ENCODE measurements at places on chromosomes 16 and 17. TPM values are rescaled to one million over a fixed set of nuclear protein-coding genes. Genes with fewer than 3 reads are reported as not detected.

DHRS11 gene
- total RNA-seq = 38.1 TPM

ZNF821 gene
- 16.1 TPM for total RNA-seq

CACNG1 gene
- total RNA-seq = not detected

SRL gene
- not detected for total RNA-seq

MPV17L gene
- not detected for total RNA-seq

KRTAP9-2 gene
- total RNA-seq = not detected

IL21R gene
- total RNA-seq = 0.55 TPM

CD300A gene
- not detected for total RNA-seq

TGFB1I1 gene
- 20.3 TPM for total RNA-seq

GCGR gene
- not detected for total RNA-seq

CDH1 gene
- total RNA-seq = not detected

MT4 gene
- total RNA-seq = not detected

KRTAP4-6 gene
- total RNA-seq = not detected

HEATR9 gene
- not detected for total RNA-seq

FBXO39 gene
- total RNA-seq = not detected

FA2H gene
- 10.7 TPM for total RNA-seq

CHST4 gene
- total RNA-seq = not detected

TP53TG3C gene
- total RNA-seq = not detected

TBC1D3L gene
- total RNA-seq = 4.3 TPM

BCAR1 gene
- total RNA-seq = 94.2 TPM

HGS gene
- 96.6 TPM for total RNA-seq

AKTIP gene
- 6.1 TPM for total RNA-seq

WNT9B gene
- not detected for total RNA-seq

KRT16 gene
- not detected for total RNA-seq

C17orf50 gene
- not detected for total RNA-seq

DYNLL2 gene
- 9.4 TPM for total RNA-seq

TCAP gene
- total RNA-seq = not detected

MT1A gene
- not detected for total RNA-seq

CUEDC1 gene
- total RNA-seq = 47.7 TPM

CCL8 gene
- not detected for total RNA-seq

CPNE7 gene
- 9.4 TPM for total RNA-seq

SLC35G6 gene
- not detected for total RNA-seq

IRX5 gene
- total RNA-seq = 21.1 TPM

FOXN1 gene
- total RNA-seq = not detected

GAS2L2 gene
- total RNA-seq = not detected

SPAG5 gene
- total RNA-seq = 355 TPM

NPB gene
- total RNA-seq = 5.4 TPM

CES5A gene
- not detected for total RNA-seq

EVI2A gene
- total RNA-seq = not detected

MYOCD gene
- 1.4 TPM for total RNA-seq

RAB34 gene
- 394 TPM for total RNA-seq

CA10 gene
- not detected for total RNA-seq

XYLT1 gene
- 0.61 TPM for total RNA-seq

BPTF gene
- 29.8 TPM for total RNA-seq

KLHL36 gene
- 48.2 TPM for total RNA-seq

All from Caki2 (cell line).